Activated naive CD8-positive, alpha-beta T cell treated with anti-CD3 and anti-CD28 coated beads, Interleukin-2, amount 50 U/mL, for 16 hours (primary cell): ENCODE measurements at places on chromosomes 16 and 17.

DNA sequence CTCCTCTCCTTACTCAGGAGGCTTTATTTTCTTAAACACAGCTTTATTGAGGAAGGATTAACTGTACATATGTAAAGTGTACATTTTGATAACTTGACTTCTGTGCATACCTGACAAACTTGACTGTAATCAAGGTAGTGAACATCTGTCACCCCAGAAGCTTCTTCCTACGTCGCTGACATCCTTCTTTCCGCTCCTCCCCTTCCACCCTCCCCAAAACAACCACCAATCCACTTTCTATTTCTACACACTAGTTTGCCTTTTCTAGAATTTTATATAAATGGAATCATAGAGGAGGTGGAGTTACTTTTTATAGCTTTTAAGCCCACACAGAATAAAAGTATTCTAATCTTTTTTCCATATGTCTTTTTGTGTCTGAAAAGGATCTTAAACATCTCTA is 225.2 kb upstream of the RBFOX1 start:
- DNase-seq = no peak

- DNase-seq = no peak
These were observed 117.9 kb upstream of the MYOCD start for GRCh38 chr17:12547831-12548230.

- DNase-seq = no peak
These were observed 21.8 kb downstream of the SOX9 start for GRCh38 chr17:72142614-72143013.

- DNase-seq = no peak
These were observed 153.5 kb downstream of the MYO1D start for GRCh38 chr17:32723310-32723955.

DNA sequence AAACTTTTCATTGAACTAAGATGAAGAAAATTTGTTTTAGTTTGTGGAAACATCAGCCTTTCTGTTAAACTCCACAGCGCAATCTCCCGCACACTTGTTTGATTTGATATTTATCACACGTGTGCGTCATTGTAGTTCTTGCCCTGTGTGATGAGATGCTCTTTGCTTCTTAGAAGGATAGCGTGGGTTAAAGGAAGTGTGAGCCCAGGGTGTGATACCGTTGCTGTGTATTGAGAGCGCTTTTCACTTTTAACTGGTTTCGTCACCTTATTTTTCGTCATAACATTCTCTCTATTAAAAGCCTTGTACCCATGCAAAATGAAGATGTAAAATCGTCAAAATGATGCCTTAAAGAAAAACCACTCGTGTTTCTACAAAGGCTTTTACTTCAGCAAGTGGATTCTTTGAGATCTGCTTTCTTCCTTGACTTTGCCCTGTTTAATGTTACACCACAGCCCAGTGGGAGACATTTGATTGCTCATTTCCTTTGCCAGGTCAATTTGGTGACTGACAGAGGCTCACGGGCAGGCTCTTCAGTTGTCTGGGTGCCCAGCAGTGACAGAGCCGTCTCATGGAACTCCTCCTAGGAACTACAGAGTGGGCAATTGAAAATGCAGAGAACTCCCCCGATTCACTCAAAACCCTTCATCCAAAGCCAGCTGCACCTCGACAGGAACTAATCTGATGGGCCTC is 61.1 kb downstream of the RPA1 start:
- no peak for DNase-seq

- DNase-seq = no peak
These were observed 2.0 kb upstream of the NTAN1 start for GRCh38 chr16:15057681-15058417.

- DNase-seq = no peak
These were observed 157.0 kb downstream of the CPPED1 start for GRCh38 chr16:12646490-12647274.
